Thymus (tissue), 14 donors: ENCODE measurements at places on chromosomes 6 and 20.

GRCh38 chr20:25865715-25866656 is 169.3 kb upstream of the ZNF337 start:
- DNase-seq: peak; percentile 80

DNA sequence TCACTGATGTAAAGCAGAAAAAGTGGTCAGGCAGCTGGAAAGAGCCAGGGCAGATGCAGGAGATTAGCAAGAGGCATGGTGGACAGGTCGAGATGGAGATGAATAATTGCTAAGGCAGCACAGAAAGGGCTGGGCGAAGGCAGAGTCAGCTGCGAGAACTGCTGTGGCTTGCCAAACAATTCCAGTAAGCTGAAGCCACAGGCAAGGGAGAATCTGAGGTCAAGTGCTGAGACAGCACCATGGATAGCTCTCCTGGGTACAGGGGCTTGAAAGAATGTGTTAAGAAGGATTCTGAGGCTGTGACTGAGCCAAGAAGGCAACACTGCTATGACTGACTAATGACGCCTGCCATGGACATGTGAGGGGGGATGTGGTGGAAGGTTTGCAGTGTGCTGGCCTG is 220.8 kb upstream of the FOXA2 start:
- DNase-seq: no peak

DNA sequence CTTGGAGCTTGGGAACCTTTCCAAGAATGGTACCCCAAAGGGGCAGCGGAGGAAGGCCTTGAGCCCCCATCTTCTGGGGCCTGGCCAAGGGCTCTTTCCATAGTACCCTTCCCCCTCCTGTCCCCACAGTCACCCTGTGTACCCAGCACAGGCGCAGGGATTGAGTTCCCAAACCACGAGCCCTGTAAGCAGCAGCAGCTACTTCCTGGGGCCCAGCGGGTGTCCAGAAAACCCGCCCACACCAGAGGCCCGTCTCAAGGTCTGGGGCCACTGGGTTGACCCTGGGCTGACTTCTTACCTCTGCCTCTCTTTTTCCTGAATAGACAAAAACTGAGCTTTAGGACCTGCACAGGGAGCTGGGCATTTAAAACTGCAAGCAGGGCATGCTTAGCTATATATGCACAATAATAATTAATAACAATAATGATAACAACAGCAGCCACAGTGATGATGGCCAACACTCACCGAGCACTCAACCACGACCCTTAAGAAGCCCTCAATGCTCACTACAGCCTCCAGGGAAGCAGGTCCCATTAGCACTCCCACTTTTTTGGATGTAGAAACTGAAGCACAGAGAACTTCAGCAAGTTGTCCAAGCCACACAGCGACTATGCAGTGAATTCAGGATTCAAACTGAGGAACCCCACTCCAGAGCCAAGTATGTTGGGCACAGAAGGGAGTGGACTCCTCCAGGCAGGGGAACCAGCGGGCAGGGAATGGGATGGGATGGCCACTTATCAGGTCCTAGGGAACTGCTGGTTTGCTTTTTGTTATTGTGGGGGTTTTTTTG is 14.5 kb downstream of the NOL4L start:
- DNase-seq: no peak

- DNase-seq: no peak
Observed at GRCh38 chr20:36628076-36628475, 17.9 kb downstream of the SLA2 start.

DNA sequence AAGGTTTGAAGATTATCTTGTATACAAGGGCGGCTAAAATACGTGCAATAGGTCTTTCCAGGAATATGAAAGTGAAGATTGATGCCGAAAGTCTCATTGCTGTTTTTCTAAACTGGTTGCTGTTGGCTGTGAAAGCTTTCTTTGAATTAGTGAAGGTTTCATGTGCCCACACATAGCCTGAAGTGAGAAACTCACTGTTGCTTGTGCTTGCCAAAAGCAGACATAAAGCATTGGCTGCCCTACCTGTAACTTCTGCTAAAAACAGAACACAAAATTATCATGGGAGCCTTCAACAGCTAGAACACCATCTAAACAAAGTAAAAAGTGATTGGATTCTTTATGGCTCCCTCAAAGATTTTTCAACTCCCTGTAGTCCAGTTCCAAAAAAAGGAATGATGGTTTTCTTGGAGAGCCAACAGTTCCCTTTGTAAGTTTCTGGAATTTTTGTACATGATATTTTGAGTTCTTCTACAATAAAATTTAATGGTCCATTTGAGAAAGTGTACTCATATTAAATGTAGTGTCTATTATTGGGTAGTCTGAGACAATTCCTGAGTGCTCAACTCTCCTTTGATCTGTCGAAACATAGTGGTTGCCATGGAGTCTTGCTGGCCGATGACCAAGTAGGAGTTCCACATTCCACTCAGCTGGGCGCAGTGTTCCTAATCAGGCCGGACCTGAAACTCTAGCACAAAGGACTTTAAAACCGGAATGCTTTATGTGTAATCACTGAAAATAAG is 68.5 kb downstream of the PLEKHG1 start:
- no peak for DNase-seq

GRCh38 chr20:20593447-20594170 is 118.8 kb downstream of the RALGAPA2 start:
- peak; percentile 13 for DNase-seq

DNA sequence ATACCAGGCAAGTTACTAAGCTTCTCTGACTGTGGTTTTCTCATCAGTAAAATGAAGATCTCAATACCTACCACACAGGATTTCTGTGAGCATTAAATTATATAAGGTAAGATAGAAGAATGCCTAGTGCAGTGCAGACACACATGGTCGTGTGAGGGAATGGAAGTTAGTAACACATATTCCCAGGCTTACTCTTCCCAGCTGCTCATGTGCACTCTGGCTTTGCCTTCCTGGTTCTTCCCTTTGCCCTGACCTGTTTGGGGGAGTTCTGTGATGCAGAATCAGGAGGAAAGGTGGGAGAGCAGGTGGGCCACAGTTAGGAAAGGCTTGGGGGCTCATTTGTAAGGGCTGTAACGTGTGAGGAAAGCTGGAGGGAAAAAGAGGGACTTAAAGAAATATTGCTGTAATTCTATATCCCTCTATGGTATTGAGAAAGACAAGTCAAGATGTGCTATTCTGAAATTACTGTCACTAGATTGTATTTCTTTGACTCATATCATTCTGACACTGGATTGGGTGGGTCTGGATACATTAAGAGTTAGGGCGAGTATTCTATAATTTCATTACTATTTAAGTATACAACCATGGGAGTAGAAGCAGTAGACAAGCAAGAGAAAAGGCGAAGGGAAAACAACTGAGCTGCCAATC is 47.7 kb downstream of the FYN start:
- DNase-seq: no peak

- DNase-seq: no peak
Observed at GRCh38 chr6:163428373-163428772, 13.9 kb downstream of the QKI start.

GRCh38 chr6:4687989-4688947 is 87.9 kb upstream of the CDYL start:
- no peak for DNase-seq

DNA sequence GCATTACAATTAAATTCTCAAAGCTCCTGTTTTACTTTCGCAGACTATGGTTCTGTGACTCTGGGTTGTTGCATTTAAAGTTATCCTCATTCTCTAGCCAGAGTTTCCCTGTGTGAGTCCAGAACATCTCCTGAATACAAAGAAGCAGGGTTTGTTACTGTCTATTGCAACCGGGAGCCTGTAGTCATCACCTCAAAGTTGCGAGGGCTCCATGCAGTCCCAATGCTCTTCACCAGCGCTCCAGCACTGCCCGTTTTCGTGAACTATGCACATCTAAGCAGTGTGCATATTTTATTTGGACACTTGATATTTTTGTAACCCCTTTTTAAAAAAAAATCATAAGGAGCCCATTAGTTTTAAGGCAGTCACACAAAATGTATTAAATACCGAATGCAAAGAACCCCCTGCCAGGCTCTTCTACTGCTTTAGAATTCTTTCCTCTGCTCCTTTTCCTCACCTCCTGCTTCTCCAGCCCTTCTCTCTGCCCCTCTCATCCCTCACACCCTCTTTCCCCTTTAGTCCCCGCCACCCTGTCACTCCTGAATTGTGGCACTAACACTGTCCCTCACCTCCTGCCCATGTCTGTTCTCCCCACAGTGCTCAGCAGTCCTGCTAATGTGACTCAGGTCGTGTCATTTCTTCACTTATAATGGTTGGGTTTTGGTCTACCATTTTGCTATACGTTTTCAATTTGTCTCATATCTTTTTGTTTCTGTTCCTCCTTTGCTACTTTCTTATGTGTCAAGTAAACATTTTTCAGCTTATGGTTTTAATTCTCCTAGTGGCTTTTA is 1.1 kb upstream of the HLA-C start:
- DNase-seq: no peak

DNA sequence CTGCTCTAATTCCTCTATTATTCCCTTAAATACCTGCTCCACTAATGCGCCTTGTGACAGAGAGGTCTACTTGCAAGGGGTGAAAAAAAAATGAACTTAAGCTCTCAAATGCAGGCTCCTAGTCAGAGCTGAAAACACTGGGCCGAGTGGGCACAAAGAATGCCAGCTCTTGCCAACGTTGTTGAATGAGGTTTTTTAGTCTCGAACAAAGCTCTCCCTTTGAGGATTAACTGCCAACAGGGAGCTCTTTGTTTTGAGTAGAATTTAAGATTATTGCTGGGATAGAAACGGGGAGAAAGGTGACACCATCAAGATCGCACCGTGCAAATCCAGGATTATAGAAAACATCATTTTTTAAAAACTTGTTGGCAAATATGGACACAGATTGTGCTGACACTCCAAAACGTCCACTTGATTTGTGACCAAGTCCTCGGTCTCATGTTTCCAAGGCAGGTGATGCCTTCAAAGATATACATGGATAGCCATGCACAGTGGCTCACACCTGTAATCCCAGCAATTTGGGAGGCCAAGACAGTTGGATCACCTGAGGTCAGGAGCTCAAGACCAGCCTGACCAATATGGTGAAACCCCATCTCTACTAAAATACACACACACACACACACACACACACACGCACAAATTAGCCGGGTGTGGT is 163.2 kb downstream of the BMP7 start:
- DNase-seq: no peak

GRCh38 chr20:19817017-19817416 is 59.0 kb downstream of the RIN2 start:
- DNase-seq: no peak

DNA sequence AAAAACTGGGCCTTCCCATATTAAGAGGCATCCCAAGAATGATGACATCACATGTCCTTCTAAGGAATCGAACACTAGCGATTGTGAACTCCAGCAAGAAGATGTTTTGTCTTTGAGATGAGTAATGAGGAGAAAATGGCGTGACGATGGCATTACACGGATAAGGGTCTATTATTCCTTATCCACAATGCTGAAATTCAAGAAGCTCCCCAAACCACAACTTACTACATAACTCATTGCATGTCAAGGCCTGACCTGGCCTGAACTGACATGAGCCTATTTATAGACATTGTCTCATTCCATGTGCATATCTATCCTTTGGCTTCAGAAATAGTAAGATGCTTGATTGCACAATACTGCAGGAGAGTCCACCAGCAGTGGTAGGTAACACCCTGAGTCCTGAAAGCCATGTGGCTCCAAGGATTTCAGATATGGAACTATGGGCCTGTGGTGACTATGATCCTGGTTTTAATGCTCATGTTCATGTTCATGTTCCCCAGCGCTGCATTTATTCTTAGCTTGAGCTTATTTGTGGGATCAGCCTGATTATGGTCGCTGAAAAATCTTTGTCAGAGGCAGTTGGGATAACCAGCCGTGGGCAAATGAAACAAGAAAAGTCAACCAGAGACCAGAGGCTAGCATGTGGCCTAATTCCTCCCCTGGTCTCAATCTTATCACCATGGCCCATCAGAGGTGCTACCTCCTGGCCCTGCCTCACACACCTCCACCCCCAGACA is 183.2 kb upstream of the JARID2 start:
- no peak for DNase-seq

- DNase-seq: no peak
Observed at GRCh38 chr20:5434116-5434515, 117.4 kb upstream of the PROKR2 start.

DNA sequence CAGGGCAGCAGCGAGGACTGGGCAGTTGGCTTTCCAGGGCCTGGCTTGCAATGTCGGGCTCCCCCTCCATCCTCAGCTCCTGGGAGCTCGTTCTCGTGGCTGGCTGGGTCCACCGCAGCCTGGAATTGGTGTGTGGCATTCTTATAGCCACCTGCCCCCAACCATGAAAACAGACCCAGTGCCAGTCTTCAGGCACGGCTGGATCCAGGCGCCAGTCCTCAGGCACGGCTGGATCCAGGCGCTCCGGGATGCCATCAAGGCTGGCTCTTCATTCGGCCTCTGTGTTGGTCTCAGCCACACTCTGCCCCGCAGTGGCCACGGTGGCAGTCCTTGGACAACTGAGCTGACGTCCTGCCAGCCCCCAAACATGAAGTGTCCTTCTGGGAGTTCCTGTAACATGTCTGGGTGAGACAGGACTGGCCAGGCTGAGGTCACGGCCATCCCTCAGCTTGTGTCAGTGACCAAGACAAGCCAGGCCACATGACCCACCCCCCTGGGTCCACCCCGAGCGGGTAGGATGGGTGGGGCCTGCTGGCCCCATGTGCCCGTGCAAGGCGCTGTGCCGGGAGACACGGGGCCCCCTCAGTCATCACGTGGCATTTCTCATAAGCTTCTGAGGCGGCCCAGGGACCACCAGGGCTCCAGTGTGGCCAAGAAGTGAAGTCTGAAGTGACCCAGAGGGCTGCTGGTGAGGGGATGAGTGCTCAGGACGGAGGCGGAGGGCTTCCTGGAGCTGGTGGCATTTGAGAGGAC is 99.0 kb downstream of the TAF4 start:
- no peak for DNase-seq

GRCh38 chr6:139852488-139853140 is 478.2 kb upstream of the CITED2 start:
- DNase-seq: no peak

DNA sequence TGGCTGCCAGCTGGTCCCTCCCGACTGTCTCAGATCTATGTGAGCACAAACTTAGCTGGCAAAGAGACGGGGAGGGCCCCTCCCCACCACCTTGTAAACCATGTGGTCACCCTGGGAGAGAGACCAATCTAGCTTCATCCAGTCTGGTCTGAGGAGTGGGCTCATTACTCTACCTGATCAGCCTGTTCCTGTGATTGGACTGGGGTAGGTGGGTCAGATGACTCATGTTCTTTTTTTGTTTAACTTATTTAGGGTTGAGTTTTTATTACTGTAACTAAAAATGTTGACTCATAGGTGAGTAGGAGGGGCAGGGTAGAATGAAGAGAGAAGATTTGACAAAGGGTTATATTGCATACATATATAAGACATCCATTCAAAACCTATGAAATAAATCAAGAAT is 4.7 kb downstream of the GSTA4 start:
- DNase-seq: no peak

DNA sequence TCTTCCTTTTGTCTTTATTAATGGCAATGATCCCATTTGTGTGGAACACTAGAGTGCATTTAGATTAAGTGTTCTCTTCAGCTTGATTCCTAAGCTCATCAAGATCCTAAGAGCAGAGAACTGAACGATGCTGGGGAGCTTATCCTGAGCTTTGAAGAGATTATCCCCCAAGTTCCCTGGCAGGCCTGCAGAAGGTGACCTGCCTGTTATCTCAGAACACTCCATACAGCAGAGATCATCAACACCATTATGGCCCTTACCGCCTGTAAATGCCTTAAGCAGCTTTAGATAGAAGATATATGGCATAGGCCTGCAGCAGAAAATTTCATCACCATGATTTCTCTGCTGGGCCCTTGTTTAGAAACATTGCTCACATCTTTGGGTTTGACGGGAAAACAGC is 779.9 kb upstream of the MAP3K7 start:
- no peak for DNase-seq

- DNase-seq: no peak
Observed at GRCh38 chr20:23207826-23208540, 121.9 kb upstream of the CD93 start.
